CD4-positive, alpha-beta T cell treated with Interleukin-12 subunit alpha and Interleukin-12 subunit beta, for 1 hour (primary cell): ENCODE measurements at places on chromosomes 6 and 20.

- no peak for DNase-seq
Measured at GRCh38 chr20:38498909-38499308, 26.3 kb downstream of the RALGAPB start.

- peak; percentile 75 for DNase-seq
Measured at GRCh38 chr20:46400828-46401477, 5.5 kb downstream of the ELMO2 start.

DNA sequence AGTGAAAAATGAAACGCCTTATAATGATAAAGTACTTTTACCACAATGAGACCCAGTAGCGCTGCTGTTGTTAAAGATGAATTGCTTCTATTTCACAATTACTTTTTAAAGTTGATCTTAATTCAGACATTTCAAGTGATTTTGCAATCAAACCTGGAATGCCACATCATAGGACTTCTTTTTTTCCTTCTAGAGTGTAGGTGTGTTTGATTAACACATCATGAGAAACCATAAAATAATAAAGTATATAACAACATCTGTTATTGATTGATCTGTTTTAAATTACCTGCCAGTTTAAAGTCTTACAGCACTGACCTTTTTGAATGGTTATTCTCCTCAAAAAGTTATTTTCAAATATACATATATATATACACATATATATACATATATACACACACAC lies 38.6 kb downstream of the HEBP2 start:
- no peak for DNase-seq

- no peak for DNase-seq
Measured at GRCh38 chr6:75489025-75489424, 4.6 kb downstream of the FILIP1 start.

- no peak for DNase-seq
Measured at GRCh38 chr20:5731753-5732366, 18.3 kb upstream of the SHLD1 start.

DNA sequence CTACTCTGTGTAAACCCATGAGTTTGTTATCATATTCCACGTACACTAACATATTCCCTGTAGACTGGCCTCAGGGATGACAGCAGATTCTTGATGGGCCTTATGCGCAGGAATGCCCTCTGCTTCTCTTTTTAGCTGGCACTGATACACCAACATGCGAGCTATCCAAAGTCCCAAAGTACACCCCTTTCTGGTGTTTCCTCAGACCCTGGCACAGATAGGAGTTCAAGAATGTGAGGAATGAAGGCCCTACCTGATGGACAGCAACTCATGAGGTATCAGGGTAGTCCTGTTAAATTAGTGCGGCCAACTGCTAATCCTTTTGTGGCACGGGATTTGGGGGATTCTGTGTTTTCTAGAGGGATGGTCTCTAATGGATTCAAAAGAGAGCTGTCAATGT lies 93.0 kb downstream of the BACH2 start:
- DNase-seq, result no peak

- DNase-seq, result peak; percentile 36
Measured at GRCh38 chr6:104789770-104790190, 69.9 kb downstream of the HACE1 start.

GRCh38 chr20:50230871-50231560 lies 40.4 kb downstream of the CEBPB start:
- DNase-seq, result no peak

- DNase-seq, result no peak
Measured at GRCh38 chr6:7236306-7237209, 76.4 kb downstream of the SSR1 start.

- no peak for DNase-seq
Measured at GRCh38 chr6:10071631-10072220, 343.1 kb downstream of the TFAP2A start.

- no peak for DNase-seq
Measured at GRCh38 chr20:2022163-2022562, 28.3 kb upstream of the PDYN start.

DNA sequence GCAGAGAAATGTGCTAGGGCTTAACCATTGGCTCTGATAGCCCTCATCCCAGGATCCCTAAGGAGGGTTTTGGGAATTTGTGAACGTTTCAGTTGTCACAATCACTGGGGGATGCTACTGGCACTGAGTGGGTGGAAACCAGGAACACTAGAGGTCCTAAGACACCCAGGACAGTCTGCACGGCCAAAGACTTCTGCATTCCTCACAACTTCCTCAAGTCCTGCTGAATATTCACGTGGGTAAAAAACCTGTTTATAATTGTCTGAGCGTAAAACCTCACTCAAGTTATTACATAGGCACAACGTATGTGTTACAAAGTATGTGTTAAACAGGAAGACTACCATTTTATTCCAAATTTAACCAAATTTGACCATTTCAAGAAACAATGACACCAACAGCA lies 52.4 kb downstream of the GMDS start:
- DNase-seq, result no peak

GRCh38 chr6:14453712-14454472 lies 336.3 kb downstream of the CD83 start:
- no peak for DNase-seq

DNA sequence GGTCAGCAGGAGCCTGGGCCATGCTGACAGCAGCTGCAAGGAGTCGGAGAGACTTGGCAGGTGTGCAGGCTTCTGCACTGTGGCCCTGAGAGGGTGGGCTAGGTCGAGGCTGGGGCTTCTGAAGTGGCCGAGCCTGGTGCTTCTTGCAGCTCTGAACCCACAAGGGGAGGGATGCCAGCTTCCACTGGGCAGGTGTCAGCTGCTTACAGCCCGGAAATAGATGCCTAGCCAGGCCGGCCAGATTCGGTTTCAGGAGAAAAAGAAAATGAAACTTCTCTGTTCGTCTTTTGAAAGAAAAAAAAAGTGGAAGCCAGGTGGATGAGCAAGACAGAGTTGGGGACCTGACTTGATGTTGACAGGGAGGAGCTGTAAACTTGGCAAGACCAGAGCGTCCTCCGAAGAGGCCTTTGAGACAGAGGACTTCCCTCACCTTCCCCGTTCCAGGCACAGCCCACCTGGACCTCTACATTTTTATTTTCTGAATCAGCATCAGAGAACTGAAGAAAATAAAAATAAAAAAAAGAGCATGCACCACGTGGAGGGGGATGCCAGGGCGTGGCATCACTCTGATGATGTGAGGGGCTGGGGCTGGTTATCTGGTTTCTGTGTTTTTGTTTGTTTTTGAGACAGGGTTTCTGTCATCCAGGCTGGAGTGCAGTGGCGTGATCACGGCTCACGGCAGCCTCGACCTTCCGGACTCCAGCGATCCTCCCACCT lies at the start of gene ZBP1:
Gene ZBP1 (minus strand): TSS at position 153 of the 717 bp plus-strand sequence. CDS start 131 bp downstream, at position 22.
- DNase-seq, result peak; percentile 70

DNA sequence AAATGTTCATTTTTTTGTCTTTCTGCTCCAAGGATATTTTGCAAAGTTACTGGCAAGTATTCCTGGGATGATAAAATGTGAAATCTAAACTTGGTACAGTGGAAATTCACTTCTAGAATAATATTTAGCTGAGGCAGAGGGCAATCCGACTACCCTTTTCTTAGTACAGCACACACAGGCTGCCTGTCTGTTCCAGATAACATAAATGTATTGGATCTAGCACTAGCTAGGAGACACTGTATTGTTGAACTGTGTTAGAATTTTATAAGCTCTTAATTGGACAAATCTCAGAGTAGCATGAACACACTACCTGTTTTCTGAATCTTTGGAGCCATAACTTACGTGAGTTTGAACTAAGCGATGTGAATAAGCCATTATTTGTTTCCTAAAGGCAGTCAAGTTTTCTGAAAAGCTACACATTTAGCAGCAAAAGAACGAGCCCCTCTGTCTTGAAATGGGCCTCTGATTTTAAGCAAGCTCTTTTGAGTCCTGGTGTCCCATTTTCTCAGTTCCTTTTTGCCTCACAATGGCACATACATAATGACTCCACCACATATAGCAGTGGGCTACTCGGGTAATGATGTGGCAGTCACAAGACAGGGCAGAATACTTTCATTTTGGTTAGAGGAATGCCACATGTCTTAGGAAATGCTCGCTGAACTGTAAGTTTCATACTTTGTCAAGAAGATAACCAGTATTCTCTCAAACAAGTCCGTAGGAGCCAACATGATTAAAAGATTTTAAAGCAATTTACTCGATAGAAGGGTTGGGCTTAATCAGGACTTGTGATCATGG lies 116.5 kb upstream of the ESR1 start:
- peak; percentile 50 for DNase-seq

DNA sequence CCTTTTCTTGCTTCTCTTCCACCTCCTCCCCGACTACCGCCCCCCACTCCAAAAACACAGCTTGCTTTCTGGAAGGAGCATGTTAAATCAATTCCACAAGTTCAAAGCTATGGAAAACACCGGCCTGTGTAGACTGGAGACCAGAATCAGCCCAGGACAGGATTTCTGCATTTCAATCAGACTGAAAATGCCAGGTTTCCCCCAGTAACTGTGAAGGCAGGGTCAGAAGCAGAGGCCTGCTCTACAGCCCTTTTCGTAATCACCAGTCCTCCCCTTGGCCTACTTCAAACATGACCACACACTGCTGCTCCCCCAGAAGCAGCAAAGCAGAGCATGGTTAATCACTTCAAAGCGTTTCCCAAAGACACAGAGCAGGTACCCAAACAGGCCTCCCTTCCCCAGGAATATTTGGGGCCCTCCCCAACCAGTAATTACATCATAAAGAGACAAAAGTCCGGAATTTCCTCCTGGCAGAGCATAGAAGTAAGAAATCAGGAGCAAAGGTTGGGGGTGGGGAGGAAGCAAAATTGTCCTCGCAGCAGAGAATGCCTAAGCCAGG lies 38.4 kb downstream of the ZMYND8 start:
- no peak for DNase-seq

DNA sequence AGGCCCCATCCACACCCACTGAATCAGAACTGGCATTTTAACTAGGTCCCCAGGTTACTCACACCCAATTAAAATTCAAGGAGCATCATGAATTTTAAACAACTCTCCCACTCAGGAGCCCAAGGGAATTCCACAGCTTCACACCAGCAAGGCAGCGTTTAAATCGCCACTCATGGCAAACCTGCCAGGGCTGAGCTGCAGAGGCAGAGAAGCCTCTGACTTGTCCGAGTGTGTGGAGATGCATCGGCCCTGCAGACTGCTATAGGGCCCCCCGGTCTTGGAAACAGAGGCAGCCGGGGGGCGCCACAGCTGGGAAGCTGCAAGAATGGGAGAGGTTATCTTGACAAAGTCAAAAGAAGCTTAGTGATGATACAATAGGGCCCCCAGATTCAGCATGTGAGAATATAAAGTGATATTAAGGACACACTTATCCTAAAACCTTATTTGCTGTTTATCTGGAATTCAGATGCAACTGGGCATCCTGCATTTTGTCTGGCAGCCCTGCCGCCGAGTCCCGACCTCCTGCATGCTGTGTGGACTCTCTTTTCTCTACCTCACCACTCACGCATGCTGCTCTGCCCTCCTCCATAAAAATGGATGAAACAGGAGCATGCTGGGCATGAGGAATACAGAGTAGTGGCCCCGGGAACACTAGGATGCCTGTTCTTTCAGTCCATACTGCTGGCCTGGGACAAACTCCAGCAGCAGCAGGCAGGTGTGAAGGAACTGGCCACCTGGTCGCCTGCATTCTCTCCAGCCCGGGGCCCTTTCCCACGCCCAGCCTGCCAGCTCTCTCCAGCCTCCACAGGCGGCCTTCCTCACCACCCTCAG lies 126.1 kb downstream of the PXDC1 start:
- no peak for DNase-seq

- DNase-seq, result no peak
Measured at GRCh38 chr20:43917380-43917779, 2.7 kb downstream of the TOX2 start.

DNA sequence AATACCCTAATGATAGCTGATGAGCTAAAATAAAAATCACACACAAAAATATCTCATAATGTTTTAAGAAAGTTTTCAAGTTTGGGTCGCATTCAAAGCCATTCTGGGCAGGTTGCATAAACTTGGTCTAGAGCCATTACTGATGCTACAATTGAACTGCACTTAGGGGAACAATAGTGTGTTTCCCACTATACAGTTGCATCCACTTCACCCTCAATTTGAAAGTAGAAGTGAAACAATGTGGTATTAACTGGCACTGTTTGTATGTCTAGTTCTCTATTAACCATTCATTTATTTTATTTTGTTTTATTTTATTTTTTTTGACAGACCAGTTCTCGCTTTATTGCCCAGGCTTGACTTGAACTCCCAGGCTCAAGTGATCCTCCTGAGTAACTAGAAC lies 23.0 kb upstream of the STK38 start:
- DNase-seq, result no peak

DNA sequence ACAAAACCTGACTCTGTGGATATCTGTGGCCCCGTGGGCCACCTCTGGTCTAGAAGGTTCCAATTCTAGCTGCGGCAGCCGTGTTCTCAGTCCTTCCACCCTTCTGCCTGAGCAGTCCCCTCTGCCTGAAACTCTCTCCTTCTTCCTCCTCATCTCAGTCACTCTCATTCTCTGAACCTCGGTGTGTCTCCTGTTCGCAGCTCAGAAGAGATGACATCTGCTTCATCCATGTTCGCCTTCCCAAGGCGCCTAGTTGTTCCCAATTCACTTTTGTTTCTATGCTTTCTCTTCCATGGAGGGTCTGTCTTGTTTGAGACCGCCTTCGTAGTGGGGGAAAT lies 95.5 kb downstream of the CEBPB start:
- DNase-seq, result no peak

- peak; percentile 61 for DNase-seq
Measured at GRCh38 chr6:155177363-155177961, 86.4 kb upstream of the CLDN20 start.

GRCh38 chr6:105921781-105922180 lies 164.4 kb upstream of the PRDM1 start:
- DNase-seq, result no peak

- no peak for DNase-seq
Measured at GRCh38 chr20:31803552-31804291, 15.4 kb upstream of the MYLK2 start.

DNA sequence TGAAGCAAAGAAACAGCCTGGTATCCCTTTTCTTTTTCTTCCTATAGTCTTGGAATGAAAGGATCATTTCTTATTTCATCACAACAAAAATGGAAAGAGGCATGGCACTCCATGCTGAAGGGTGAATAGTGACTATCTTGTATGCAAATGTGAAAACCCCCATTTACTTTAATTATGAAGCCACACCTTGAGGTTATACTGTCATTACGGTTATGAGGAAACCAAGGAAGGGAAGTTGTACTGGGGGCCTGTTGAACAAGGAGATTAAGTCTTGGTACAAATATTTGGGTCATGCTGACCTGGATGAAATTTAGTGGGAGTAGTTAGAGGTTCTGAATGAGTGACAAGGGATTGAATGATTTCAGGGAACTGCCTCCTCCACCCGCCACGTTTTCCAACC lies 8.7 kb upstream of the STXBP5 start:
- DNase-seq, result no peak
